Esophagus squamous epithelium (tissue), 5 donors: ENCODE measurements at places on chromosomes 7 and 10. TPM values are rescaled to one million over a fixed set of nuclear protein-coding genes. Genes with fewer than 3 reads are reported as not detected.

GRCh38 chr7:2681929-2682799 is 5.8 kb upstream of the AMZ1 start:
- no peak for DNase-seq
- no peaks in the 10 kb centered on the region for H3K36me3 ChIP-seq
- H3K27ac ChIP-seq, result no peak overlapping the region
- H3K4me1 ChIP-seq, result no peaks in the 10 kb centered on the region
- no peak overlapping the region for H3K4me3 ChIP-seq

GRCh38 chr10:126302826-126303665 is 85.2 kb downstream of the ADAM12 start:
- H3K4me3 ChIP-seq, result no peak overlapping the region
- DNase-seq, result no peak

DNA sequence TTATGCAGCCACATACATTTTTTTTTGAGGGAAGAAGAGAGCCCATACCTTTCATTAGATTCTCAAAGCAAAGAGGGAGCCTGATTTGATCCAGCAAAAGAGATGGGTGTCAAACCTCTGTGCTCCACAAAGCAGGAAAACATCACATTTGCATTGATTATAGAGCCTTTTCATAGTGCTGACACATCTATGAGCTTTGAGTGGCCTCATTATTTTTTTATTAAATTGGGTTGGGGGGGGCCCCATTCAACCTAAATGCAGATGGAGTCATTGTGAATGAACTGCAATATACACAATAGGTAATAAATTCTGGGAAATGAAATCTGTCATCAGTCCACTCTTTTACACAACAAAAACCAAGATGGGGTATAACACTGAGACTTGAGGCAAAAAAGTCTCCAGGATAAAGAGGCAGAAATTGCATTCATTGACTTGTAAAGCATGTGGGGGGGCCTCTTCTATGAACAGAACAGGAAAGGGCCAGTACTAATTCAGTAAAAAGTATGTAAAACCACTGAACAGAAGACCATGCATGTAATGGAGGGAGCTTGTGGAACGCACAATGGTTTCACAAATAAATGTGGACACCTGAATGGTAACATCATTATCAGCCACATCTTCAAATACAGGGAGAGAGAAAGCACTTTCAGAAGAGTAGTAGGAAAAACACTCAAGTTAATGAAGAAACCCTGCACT is 17.7 kb upstream of the ASB4 start:
- H3K27me3 ChIP-seq, result no peaks in the 10 kb centered on the region
- H3K27ac ChIP-seq, result no peak overlapping the region
- H3K4me1 ChIP-seq, result peaks cover 10% of the 10 kb centered on the region
- H3K36me3 ChIP-seq, result no peaks in the 10 kb centered on the region
- H3K4me3 ChIP-seq, result no peak overlapping the region

NRCAM gene
- 6.3 TPM for total RNA-seq

- DNase-seq, result no peak
- H3K27me3 ChIP-seq, result no peaks in the 10 kb centered on the region
These were observed 19.9 kb downstream of the STMP1 start for GRCh38 chr7:135682191-135682590.

CLRN3 gene
- total RNA-seq, result not detected

DNA sequence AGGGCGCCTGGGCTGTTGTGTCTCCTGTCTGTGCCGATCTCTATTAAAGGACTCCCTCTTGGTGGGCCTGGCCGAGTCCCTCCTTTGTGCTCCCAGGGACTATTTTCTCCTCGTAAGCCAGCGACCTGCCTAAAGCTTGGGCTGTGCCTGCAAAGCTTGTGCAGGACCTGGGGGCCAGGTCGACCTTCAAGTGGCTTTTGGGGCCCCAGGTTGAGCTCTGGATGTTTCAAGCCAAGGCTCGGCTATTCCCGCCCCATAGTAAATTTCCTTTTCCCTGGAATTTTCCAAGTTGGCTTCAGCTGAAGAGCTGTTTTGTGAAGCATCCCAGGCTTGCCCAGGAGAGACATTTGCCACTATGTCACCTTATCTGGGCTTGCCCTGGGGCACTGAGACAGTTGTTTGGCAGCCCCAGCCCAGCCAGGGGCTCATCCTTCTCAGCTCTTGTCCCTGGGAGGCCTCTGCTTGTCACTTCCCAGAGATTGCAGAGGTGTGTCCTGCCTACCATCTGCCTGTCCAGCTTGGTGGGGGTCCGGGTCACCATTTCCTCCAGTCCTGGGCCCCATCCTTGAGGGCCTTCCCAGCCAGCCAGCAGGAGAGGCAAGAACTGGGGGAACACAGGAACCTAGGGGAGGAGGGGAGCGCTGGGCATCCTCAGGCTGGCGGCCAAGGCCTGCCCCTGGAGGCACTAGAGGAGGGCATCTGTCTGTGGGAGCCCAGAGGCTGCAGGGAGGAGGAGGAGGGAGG is 20.2 kb downstream of the ZMIZ2 start:
- no peak overlapping the region for H3K4me3 ChIP-seq
- H3K27ac ChIP-seq, result peak overlapping the region; percentile 77
- peaks cover 36% of the 10 kb centered on the region for H3K4me1 ChIP-seq
- no peaks in the 10 kb centered on the region for H3K27me3 ChIP-seq
- no peak for DNase-seq
